NCI-H1417 (cell line): ENCODE measurements at places on chromosomes 11 and 22.

DNA sequence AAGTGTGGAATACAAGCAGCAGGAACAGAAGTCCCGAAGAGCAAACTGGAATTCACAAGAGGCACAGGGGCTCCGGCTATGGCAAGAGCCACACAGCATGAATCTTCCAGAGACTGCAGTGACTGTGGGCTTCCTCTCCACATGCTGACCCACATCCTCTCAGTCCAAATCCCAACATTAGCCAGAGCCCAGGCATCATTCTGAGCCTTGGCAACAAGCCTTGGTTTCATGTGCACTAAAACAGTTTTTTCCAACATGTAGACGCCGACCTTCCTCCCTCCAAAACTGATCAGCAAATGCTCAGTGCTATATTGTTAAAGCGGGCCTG, 91.7 kb upstream of the CSNK2A3 start:
- DNase-seq, result no peak

DNA sequence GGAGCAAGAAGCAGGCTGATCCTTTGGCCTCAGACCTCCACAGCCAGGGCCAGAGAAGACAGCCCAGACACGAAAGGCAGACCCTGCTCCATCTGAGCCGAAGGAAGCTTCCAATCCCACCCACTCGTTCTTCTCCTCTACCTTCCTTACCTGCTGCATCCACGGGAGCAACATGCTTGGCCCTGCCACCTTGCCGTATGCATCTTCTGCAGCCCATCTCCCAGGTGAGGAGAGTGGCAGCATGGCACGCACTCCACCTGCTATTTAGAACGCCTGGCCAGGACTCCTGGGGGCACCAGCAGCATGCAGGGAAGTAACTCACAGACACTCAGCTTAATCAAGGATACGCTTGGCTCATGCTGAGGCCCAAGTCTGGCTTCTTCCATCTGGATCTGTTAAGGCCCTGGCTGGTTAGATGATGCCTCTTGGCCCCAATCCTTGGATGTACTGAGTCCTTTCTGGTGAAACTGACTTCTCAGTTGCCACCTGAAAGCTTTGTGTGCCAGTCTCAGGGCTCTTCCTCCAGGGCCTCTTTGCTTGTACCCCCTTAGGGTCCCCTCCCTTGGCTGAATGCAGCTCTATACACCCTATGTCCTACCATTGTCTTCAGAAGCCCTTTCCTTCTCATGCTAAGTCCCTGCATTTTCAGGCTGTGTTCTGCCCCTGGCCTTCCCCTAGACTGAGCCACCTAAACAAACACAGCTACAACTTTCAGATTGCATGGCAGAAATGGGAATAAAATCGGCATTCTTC, 604.9 kb downstream of the BUD13 start:
- no peak for DNase-seq

- peak; percentile 18 for DNase-seq
Observed at GRCh38 chr11:116202922-116203321, 569.9 kb downstream of the BUD13 start.

DNA sequence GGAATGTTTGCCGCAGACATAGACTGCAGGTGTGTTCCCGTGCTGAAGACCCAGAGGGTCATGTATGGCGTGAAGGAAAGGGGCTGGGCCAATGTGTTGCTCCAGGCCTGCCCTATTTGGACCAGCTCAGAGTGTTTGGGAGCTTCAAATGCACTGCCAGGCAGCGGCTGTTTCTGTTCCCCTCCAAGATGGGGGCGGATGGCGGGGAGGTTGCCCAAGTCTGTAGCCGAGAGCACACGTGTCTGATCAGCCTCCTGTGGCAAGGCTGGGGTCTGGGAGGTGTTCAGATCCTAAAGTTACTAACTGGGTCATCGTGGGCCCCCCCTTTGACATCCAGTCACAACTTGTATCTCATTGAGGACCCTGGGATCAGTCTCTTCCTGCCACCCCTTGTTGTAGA, 45.5 kb downstream of the CACNA1I start:
- DNase-seq, result no peak

- DNase-seq, result no peak
Observed at GRCh38 chr11:33500861-33501479, 199.7 kb downstream of the C11orf91 start.
